ENCODE measurements at places on chromosomes 5 and 9. TPM values are rescaled to one million over a fixed set of nuclear protein-coding genes. Genes with fewer than 3 reads are reported as not detected.

Gene TAF1L
- 0.08 TPM for total RNA-seq

DNA sequence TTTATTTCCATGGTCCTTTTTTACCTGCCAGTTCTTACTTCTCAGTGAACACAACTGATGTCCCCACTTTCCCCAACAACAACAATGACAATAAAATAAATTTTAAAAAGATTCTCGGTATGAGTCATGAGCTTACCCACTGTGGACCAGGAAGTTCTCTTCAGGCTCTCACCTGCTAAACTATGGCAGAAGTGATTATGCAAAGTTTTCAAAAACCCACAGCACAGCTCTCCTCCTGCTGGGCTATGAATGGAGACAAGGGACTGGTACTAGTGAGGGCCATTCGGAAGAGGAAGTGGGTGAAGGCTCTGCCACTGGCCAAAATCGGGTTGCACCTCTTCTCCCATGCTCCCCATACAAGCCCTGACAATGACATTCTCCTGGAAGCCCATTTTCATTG is 429.4 kb downstream of the PIK3R1 start:
- H3K4me1 ChIP-seq = no peaks in the 10 kb centered on the region
- no peak for DNase-seq
- no peak overlapping the region for H3K4me3 ChIP-seq
- H3K27ac ChIP-seq = no peak overlapping the region

DNA sequence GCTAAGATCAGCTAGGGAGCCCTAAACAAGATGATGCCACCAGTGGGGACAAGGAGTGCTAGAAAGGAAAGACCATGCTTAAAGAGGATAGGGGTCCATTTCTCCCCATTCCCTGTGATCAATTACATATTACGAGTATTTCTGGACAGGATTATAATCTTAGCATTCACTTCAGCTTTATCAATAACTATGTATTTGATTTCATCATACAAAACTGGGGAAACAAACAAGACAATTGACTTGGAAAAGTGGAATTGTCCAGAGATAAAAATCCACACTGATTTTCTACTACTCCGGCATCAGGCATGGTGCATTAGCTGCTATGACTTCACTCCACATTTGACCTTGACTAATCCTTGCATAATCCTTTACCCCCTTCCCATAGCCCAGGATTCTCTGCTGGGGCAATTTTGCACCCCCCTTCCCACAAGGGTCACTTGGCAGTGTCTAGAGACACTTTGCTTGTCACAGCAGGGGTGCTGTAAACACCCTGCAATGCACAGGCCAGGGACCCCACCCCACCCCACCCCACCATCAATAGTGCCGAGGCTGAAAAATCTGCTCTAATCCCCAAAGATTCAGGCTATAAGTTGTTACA is 29.9 kb upstream of the UBE2QL1 start:
- H3K27me3 ChIP-seq = peaks cover 11% of the 10 kb centered on the region
- no peak overlapping the region for H3K27ac ChIP-seq
- H3K36me3 ChIP-seq = no peaks in the 10 kb centered on the region
- H3K4me3 ChIP-seq = no peak overlapping the region
- DNase-seq = no peak

DNA sequence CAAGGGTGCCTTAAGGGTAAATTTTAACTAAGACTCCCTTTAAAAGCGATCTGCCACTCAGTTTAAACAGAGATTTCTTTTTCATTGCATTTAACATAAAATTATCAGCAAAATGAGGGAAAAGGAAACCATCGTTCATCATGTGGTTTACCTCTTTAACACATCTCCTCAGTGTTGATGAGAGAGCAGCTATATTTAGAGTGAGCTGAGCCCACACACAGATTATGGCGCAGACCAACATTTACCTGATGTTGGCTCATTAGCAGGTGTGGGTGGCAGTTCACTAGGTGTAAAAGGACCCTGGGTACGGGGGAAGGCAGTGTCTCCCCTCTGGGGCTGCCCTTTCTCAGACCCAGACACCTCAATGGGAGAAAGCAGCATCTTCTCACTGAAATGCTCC is 149.8 kb downstream of the ENTREP1 start:
- no peaks in the 10 kb centered on the region for H3K36me3 ChIP-seq
- peaks cover 6% of the 10 kb centered on the region for H3K27me3 ChIP-seq

- no peaks in the 10 kb centered on the region for H3K36me3 ChIP-seq
- no peaks in the 10 kb centered on the region for H3K27me3 ChIP-seq
- DNase-seq = no peak
- no peak overlapping the region for H3K4me3 ChIP-seq
- no peak overlapping the region for H3K27ac ChIP-seq
- no peaks in the 10 kb centered on the region for H3K4me1 ChIP-seq
These were observed 111.3 kb downstream of the LPAR1 start for GRCh38 chr9:110926828-110927487.

DNA sequence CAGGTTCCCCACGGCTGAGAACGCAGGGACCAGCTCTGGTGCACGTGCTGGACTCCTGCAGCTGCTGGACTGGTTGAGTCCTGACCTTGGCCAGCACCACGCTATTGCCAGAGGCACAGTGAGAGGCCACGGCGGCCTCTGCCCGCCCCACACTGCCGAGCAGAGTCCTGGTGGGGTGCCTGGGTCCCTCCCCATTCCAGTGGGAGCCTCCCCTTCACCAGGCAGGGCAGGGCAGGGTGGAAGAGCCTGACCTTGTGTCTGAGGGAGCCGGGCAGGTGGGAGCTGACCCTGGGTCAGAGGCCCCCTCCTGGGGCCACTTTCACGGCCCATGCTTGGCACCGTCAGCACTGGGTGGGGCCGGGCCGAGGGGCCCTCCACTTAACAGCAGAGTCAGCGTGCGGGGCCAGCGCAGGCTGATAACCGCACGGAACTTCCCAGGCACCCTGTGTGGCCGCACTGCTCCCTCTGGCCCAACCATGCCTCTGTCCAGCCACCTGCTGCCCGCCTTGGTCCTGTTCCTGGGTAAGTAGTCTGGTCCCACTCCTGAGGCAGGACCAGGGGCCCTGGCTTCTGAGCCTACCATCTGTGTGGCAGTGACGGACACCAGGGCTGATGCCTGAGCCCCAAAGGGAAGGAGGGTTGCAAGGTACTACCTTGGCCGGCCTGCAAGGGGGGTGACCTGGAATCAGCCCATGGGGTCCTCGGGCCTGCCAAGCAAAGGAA is at the start of gene MAMDC4:
Gene MAMDC4 (plus strand): TSS at position 406 of the 723 bp plus-strand sequence. CDS start 71 bp downstream, at position 477.
- H3K4me1 ChIP-seq = peaks cover 5% of the 10 kb centered on the region
- H3K36me3 ChIP-seq = peaks cover 1% of the 10 kb centered on the region
- peaks cover 2% of the 10 kb centered on the region for H3K27me3 ChIP-seq
- no peak within 1 kb of the TSS for H3K4me3 ChIP-seq
- DNase-seq = no peak

All from activated naive CD8-positive, alpha-beta T cell treated with anti-CD3 and anti-CD28 coated beads, Interleukin-2, amount 10 ng/mL, durations not matched to agents 7 days and 5 days (primary cell).